NCI-H1436 (cell line): ENCODE measurements at places on chromosomes 11 and 22.
A peak's percentile ranks its signal among the peaks of the same experiment; 100 is the strongest.

DNA sequence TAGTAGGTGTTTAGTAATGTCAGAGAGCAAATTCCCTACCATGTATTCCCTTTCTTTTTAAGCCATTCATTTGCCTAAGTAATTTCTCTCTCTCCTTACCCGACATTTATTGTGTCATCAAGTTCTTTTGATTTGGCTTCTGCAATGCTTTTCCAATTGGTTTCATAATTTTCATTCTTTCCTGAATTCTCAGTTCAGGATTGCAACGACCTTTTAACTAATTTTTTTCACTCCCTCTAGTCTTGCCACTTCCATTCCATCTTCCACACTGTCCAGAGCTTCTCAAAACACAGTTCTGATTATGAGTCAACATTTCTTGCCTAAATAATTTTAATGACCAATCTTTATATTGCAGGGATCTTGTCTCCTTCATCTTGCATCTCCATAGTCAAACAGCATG, 41.2 kb upstream of the RAB30 start:
- no peak for DNase-seq

GRCh38 chr11:33553486-33553885, 147.1 kb downstream of the C11orf91 start:
- peak; percentile 45 for DNase-seq

- DNase-seq = no peak
These were observed 25.0 kb downstream of the TSKU start for GRCh38 chr11:76808171-76808570.

DNA sequence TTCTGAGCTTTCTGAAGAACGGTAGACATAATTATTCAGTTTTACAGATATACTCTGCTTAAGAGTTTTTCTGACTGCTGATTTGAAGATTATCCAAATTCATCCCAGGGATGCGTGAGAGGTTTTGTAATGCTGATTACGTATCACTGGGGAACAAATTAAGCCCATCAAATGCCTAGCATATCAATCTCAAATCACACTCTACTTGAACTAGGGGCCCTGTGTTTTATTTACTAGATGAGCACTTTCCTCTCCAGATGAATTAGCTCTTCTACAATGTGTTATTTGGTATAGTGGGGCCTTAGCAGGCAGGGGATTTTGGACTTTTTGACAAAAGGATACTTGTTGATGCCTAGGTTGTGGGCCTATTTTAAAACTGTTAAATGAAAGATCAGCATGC, 177.9 kb downstream of the JRKL start:
- DNase-seq = no peak

GRCh38 chr22:44201665-44202064, 20.9 kb downstream of the PARVG start:
- no peak for DNase-seq

DNA sequence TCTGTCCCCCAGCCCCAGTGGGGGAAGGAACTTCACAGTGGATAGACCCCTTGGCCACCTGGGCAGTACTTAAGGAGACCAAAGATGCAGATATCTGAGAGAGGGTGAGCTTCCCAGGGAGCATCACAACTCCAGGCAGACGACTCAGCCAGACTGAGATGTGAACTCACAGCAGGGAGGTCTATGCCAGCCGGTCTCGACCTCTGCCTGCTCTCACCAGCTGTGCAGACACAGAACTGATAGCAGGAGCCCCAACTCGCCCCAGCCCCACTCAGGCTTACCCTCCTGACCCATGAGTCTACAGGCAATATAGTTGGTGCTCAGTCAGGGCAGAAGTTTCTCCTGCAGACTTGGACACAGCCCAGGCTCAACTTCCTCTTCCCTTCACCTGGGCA, 29.7 kb upstream of the ACCSL start:
- DNase-seq = no peak

DNA sequence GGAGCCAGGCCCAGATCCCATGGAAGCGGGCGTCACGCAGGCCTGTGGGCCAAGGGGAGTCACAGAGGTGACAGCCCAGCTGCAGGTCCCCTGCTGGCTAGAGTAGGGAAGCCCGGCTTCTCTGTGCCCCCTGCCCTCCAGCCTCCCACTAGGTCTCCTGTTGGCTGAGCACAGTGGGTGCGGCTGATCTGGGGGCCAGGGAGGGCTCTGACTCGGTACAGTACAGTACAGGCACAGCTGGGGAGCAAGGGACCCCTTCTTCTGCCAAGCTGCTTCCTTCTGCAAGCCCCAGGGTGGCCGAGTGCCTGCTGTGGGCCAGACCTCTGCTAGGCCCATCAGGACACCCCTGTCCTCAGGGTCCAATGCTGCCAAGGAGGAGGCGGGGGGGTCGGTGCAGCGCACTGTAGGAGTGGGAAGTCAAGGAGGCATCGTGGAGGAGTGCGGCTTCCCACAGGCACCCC, 10.1 kb downstream of the SUSD2 start:
- no peak for DNase-seq

- DNase-seq = no peak
These were observed 72.8 kb downstream of the SFI1 start for GRCh38 chr22:31569126-31569525.

DNA sequence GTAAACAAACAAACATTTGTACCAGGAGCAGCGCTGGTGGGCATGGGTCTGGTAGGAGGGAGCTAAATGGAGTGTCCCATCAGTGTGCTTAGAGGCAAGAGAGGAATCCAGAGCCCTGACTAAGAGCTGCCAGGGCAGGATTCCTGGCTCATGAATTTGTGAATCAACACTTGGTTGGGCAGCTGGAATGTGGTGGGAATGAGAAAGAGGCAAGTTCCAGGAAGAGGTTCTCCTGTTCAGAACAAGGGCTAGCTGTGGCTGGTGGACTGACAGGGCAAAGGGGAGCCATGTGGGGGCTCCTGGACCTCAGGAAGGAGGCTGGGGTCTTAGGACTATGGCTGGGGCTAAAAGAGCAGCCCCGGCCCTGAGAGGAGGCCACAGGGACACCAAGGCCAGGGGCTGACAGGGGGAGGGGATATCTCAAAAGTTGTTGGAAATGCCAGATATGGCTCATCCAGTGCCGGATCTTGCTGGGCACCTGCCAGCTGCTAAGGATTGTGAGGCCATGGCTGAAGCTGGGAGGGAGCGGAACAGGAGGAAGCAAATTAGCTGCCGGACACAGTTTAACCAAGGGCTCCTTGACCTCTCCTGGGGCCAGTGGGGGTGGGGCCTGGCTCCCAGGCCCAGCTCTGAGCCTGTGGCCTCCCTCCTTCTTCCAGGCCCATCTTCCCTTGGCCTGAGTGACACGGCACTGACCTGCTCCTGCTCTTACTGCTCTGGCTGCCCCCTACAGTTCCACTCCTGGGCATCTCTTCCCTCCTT, 14.6 kb upstream of the P2RY6 start:
- DNase-seq = no peak

- DNase-seq = no peak
These were observed 64.2 kb downstream of the EFCAB6 start for GRCh38 chr22:43747877-43748276.

DNA sequence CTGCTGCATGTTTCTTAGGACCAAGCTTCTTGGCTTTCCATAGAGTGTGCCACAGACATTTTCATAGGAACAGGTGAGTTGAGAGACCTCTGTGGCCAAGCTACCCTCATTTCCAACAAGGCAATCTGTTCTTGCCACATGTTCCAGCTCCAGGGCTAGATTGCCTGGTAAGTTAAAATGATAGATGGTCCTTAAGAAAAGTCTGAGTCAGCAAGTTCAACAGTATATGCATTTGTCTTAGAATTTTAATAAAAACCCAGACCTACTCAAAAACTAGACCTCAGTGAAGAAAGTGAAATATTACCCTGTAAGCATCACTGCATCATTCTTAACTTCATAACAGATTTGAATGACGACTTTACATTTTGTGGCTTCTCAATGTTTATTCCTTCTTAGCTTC, 1123.6 kb downstream of the DLG2 start:
- DNase-seq = no peak

DNA sequence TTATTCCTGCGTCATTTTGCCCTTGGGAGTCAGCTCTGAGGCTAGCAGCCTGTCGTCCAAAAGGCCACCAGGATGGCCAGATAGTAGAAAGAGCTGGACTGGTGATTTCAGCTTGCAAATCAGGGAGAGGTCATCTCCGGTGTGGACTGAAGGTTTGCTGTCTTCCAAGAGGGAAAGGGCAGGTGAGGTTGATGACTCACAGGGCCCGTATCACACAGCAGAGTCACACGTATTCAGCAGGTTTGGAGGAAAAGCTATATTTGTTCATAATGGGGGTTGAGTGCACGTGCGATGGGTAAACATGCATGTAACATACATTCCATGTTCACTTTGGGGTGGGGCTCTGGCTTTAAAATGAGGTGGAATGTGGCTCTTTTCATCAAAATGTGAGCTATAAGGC, 25.6 kb downstream of the MRPL21 start:
- no peak for DNase-seq

GRCh38 chr11:78291503-78292108, 102.9 kb downstream of the USP35 start:
- DNase-seq = no peak

GRCh38 chr11:33463059-33463458, 205.9 kb downstream of the HIPK3 start:
- DNase-seq = no peak

DNA sequence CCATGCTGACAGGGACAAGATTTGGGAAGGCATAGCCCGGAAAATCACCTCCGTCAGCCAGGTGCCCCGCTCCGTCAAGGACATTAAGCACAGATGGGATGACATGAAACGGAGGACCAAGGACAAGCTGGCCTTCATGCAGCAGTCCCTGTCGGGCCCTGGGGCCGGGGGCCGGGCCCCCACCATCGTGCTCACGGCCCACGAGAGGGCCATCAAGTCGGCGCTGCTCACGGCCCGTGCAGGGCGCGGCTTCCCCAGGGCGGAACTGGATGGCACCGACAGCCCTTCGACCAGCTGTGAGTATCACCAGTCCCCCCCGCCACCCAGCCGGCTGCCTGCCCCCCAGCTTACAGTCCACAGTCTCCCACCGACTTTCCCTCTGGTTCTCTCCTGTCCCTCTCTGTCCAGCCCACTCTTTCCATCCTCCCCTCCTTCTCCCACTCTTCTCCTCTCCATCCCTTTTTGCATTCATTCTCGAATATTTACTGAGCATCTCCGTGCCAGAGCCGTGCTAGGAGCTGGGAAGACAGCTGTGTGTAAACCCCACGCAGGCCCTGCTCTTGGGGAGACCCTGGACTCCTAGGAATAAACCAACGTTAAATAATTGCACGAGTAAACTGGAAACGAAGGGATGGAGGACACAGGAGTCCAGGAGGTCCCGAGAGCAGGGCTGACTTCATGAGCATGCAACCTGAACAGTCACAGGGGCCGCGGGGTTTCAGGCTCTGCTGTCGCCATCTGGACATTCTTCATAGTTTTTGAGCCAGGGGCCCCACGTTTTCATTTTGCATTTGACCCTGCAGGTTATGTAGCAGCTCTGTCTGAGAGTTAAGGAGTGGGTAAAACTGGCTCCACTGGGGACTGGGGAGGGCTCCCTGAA, 62.8 kb downstream of the PRDM11 start:
- DNase-seq = no peak

- no peak for DNase-seq
These were observed 32.2 kb downstream of the CYTH4 start for GRCh38 chr22:37314315-37315074.
